ENCODE measurements at places on chromosomes 2 and 18.

DNA sequence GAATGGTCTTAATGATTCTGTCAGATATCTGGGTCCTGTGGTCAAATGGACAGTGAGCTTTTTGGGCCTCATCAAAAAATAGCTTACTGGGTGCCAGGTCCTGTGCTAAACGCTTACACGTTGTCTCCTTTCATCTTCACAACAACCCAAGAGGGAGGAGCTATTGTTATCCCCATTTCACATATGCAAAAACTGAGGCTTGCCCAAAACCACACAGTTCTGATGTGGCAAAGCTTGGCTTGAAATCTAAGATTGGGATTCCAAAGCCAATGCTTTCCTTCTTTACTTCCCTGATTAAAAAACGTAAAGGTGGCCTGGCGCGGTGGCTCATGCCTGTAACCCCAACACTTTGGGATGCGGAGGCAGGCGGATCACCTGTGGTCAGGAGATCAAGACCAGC, 69.3 kb downstream of the ACTR2 start:
- no peak for DNase-seq

DNA sequence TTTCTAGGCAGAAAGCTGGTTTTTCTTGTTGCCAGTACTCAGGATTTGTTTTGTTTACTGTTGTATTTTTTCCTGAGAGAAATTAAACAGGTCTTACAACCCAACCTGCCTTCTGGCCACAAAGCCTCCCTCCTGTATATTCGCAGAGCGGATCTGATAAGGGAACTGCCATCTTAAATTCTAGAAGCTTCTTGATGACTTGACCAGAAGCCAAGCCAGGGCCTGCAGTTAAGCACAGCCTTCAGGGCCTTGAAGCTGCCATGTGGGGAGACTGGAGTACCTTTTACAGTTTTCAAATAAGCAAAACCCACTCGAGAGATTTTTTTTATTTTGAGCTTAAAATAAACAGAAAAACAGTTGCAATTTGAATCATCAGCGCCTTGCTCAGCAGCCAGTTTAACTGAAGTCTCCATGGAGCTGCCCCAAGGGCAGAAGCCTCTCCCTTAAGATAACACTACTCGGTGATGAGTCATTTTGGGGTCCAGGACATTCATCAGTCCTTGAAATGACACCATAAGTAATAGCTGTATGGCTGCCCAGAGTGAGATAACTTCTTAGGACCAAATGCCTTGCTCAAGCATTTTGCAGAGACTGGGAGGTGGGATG, 51.5 kb upstream of the PHLPP1 start:
- DNase-seq: no peak

GRCh38 chr2:221442128-221442527, 130.0 kb downstream of the EPHA4 start:
- DNase-seq: no peak

DNA sequence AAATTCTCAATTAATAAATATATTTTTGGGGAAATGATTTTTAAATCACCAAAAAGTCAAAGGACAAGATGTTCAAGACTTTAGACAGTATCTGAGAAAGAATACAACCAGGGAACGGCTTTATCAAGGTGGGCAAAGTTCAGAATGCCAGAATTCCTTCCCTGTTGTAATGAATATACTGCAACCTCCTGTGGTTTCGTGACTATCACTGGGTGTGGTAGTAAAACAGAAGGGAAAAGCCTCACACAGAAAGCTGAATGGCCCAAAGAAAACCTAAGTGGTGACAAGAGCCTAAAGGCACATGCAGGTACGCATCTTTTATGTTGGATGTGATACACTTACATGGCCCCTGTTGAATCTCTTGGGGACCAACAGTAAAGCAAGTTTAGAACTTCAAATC, 37.1 kb downstream of the MBD2 start:
- DNase-seq: no peak

DNA sequence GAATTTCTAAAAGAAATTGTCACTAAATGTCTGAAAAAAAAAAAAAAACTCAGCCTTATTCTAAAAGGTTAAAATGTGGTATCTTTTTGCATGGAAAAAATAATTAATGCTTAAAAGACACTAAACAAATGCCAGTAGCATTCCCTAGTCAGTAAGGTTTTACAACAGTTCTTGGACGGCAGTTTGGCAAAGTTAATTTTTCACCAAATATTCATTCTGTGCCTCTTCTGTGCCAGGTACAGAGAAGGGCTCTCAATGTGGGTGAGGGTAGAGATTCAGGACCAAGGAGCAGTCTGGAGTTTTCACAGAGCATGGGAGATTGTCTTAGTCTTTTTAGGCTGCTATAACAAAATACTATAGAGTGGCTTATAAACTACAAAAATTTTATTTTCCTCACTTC, 6.0 kb upstream of the CCDC93 start:
- no peak for DNase-seq

- DNase-seq: no peak
Observed at GRCh38 chr2:76612764-76613163, 902.0 kb upstream of the GCFC2 start.

GRCh38 chr2:151007365-151007764, 254.3 kb downstream of the RBM43 start:
- DNase-seq: no peak

DNA sequence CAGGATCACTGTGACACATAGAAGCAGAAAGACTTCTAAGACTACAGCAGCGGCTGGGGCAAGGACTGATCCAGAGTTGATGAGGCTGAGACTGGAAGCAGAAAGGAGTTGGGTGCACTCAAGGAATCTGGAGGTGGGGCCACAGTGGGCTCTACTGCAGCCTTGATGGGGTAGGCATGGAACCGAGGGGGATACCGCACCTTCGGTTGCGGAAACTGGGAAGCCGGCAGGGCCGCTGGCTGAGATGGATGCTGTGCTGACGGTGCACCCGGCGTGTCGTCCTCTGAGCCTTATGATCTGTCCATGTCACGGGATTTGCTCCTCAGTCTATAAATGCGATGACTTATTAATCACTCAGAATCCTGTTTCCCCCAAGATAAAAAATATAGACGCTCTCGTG, 473.5 kb upstream of the MYT1L start:
- no peak for DNase-seq

DNA sequence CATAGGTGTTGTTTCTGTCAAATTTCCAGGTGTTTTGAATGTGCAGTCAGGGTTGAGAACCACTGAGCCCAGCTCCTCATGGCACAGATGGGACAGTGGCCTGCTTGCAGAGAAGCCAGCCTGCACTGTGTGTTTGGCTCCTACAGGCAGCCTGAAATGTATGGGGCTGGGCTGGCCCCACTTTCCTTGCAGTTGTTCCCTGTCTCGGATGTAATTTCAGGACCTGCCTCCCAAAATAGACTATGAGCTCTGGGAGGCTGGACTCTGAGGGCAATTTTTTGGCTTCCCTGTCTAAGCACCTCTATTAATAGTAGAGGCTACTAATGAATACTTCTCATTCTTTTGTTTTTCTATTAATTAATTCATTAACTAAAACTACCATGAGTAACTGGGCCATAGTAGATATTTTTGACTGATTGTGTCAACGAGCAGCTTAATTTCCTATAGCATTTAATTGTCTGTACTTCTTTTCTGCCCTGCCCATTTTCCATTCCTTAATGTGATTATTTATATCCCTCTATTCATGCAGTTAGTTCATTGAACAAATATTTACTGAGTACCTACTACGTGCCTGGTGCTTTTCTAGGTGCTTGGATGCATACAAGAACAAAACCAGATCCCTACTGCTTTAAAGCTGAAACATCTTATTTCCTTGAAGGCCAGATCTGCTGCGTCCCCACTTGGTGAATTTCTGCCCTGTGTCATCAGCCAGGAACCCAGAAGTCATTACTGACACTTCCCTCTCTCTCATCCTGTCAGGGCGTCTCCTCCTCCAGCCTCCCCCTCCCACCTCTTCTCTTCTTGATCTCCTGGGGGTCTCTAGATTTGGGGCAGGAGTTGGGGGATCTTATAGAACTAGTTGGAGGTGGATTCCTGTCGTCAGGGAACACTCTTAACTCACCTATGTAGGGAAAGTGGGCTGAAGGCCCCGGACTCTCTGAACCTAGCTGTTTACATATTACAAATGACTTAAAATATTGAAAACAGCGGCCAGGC, 16.3 kb downstream of the DYSF start:
- DNase-seq: no peak

GRCh38 chr2:54556621-54557121, 100.5 kb downstream of the SPTBN1 start:
- no peak for DNase-seq

GRCh38 chr2:231057590-231057989, 923 bp downstream of the PSMD1 start:
- no peak for DNase-seq

DNA sequence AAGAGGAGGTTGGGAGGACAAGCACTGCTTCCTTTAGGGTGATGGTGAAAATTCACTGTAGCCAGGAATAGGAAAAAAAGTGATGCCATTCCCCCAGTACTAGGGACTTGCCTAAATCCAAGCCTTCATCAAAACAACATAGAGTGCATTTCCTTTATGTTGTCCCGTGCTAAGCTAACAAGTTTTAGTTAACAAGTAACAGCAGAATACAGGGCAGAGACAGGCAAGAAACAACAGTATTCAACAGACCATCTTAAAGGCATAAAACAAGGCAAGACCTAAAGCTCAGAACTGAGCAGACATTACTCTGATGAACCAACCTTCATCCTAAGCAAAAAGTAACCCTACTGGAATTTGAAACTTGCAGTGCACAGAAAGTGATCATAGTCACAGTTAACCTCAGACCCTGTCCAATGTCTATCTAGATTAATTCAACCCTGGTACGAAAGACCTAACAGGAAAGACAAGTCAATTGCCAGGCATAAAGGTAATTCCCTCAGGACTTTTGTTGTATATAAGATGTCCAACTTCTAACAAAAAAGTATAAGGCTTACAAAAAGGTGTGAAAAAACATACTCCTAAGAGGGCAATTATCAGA, 34.4 kb upstream of the GALNT1 start:
- DNase-seq: no peak

GRCh38 chr2:55277310-55277709, 8.3 kb upstream of the MTIF2 start:
- DNase-seq: no peak

DNA sequence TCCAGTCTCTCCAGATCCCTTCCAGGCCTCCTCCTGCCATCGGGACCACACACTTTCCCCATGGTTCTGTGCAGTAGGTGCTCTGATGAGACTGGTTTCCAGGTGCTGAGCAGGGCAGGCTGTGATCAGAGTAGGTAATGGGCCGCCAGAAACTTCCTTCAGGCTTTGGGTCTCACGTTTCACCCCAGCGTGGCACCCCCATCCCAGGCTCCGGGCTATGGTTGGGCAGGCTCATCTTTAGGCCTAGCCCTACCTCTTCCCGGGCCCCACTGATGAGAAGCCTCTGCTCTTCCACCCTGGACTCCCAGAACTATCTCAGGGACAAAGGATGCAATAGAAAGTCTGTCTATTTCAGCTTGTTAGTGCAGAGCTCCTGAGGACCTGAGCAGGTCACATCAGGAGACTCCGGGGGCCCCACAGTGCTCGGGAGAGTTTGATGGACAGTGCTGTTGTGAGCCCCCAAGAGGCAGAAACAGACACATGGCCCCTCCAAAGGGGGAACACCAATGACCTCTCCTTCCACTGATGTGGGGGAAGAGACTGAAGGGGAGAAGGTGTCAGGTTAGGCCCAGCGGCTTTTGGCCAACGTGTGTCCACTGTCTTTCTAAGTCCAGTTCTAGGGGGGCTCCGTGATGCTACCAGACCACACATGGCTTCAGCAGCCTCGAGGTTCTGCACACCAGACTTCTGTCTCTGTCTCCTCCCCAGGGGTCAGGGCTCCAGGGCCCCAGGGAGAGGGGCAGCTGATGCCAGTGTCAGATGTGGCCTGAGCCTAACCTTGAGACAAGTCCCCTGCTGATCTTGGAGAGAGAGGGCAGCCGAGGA, 5.8 kb upstream of the PROM2 start:
- no peak for DNase-seq

Measured in Kasumi-1 (cell line).